CD4-positive, alpha-beta T cell (primary cell): ENCODE measurements at places on chromosomes 4 and X. TPM values are rescaled to one million over a fixed set of nuclear protein-coding genes. Genes with fewer than 3 reads are reported as not detected.

Gene GALNTL6
- total RNA-seq, result not detected

Gene SLC10A4
- total RNA-seq, result not detected

Gene CSAG1
- not detected for total RNA-seq

Gene PABPC1L2B
- not detected for total RNA-seq

Gene PAGE4
- not detected for total RNA-seq

Gene CCNB3
- 0.19 TPM for total RNA-seq

Gene ATP1B4
- not detected for total RNA-seq

Gene ARMCX2
- total RNA-seq, result 3.6 TPM

Gene FRMD7
- total RNA-seq, result not detected

Gene LDB2
- not detected for total RNA-seq

Gene FRG2
- not detected for total RNA-seq

- peak; percentile 51 for DNase-seq
- H3K36me3 ChIP-seq, result no peaks in the 10 kb centered on the region
- H3K4me1 ChIP-seq, result peaks cover 11% of the 10 kb centered on the region
- no peaks in the 10 kb centered on the region for H3K27me3 ChIP-seq
Measured at GRCh38 chr4:3442959-3443749, 1.4 kb downstream of the HGFAC start.

- no peaks in the 10 kb centered on the region for H3K36me3 ChIP-seq
- no peak overlapping the region for H3K27ac ChIP-seq
- no peak for DNase-seq
- H3K4me3 ChIP-seq, result no peak overlapping the region
Measured at GRCh38 chrX:47608130-47608810, 11.4 kb downstream of the SYN1 start.

DNA sequence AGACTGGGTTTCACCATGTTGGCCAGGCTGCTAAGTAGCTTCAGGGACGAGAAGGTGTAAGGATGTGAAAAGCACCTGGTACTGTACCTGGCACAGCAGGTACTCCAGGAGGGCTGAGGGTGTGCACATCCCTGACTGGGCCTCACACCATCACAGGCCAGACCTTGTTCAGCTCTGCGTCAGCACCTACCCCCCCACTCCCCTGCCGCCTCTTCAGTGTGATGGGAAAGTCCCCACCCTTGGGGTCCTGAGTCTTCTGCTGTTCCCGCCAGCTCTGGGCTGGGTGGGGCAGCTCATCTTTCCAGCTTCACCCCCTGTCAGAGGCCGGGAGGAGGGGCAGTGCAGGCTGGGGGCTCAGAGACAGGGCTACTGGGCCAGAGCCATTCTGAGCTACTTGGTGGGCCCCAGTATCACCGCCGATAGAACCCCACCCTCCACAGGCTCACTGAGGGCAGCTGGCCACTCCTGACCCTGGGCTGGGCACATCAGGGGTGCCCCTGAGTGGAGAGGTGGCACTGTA is 6.7 kb upstream of the SH3BP2 start:
- no peaks in the 10 kb centered on the region for H3K27me3 ChIP-seq
- peaks cover 54% of the 10 kb centered on the region for H3K4me1 ChIP-seq
- peak; percentile 54 for DNase-seq
- H3K27ac ChIP-seq, result peak overlapping the region; percentile 86
- H3K36me3 ChIP-seq, result no peaks in the 10 kb centered on the region

DNA sequence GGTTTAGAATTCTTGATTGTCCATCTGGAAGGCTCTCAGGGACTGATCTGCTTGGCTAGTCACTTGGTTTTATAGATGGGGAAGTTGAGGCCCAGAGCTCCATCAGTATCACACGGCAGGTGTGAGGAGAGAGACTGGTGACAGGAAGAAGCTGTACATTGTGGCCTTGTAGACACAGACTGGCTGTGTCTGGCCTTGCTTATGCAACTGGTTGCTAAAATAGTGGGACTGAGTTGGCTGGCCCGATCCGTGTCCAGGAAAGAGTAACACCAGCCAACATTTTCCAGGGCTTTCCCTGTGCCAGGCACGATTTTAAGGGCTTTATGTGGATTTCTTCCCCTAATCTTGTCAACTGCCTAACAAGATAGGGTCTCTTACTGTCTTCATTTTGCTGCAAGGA is 2.8 kb downstream of the TBC1D14 start:
- no peaks in the 10 kb centered on the region for H3K36me3 ChIP-seq
- H3K4me3 ChIP-seq, result no peak overlapping the region
- DNase-seq, result no peak
- no peaks in the 10 kb centered on the region for H3K27me3 ChIP-seq
- H3K27ac ChIP-seq, result no peak overlapping the region

DNA sequence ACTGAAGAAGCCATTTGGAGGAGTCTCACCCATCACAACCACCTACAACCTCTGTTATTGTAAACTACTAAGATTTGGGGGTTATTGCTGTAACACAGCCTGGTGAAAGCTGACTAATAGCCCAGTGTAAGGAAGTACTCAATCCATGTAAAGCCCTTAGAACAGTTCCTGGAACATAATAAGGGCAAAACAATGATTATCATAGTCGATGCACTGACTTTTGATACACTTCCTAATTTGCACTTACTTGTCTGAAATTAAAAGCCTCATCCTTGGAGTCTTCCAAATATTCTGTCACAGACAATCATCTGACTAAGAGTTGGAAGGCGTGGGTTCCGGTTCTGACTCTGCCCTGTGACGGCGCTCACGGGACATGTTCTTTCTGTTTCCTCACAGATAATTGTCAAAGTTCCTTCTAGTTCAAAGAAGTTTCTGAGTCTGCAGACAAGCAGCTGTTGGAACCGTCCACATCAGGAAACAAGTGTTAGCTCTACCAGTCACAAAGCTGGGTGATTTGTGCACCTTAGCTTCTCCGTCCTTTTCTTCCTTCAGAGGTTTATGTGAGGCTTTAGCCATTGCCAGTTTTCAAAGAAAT is 33.4 kb upstream of the RASGEF1B start:
- no peak overlapping the region for H3K4me3 ChIP-seq
- peak overlapping the region; percentile 47 for H3K27ac ChIP-seq
- peak; percentile 44 for DNase-seq
- H3K27me3 ChIP-seq, result no peaks in the 10 kb centered on the region
- peaks cover 30% of the 10 kb centered on the region for H3K4me1 ChIP-seq

- H3K36me3 ChIP-seq, result no peaks in the 10 kb centered on the region
- no peak for DNase-seq
- no peak overlapping the region for H3K27ac ChIP-seq
- H3K4me3 ChIP-seq, result no peak overlapping the region
- H3K27me3 ChIP-seq, result no peaks in the 10 kb centered on the region
- H3K4me1 ChIP-seq, result no peaks in the 10 kb centered on the region
Measured at GRCh38 chrX:56947699-56948098, 47.6 kb downstream of the SPIN3 start.

DNA sequence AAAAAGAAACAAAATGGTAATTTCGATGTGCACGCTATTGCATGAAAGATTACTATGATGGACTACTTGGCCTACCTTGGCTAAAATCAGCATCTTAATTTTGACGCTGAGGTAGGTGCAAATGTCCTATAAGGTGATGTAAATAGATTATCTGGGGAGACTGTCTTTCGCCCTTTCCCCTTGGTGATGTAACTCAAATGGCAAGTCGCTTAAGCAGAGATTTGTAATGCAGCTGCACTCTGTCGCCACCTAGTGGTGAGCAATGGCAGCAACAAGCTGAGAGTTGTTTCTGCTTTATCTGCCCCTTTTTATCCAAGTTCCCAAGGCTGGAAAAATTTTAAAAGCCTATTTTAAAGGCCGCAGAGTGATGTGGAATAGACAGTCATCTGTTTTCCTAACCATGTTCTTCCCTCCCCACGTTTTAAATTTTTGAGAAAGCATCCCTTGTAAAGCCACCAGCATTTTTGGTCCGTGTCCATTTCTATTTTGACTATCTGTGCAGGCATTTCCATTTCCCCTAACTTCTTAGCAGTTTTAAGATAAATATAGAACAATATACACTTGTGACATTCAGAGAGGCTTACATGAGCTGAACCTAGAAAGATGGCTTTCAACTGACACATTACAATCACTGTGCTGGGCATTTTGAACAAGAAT is 62.4 kb upstream of the PDLIM3 start:
- H3K27me3 ChIP-seq, result no peaks in the 10 kb centered on the region
- H3K27ac ChIP-seq, result no peak overlapping the region
- no peaks in the 10 kb centered on the region for H3K36me3 ChIP-seq
- no peaks in the 10 kb centered on the region for H3K4me1 ChIP-seq

DNA sequence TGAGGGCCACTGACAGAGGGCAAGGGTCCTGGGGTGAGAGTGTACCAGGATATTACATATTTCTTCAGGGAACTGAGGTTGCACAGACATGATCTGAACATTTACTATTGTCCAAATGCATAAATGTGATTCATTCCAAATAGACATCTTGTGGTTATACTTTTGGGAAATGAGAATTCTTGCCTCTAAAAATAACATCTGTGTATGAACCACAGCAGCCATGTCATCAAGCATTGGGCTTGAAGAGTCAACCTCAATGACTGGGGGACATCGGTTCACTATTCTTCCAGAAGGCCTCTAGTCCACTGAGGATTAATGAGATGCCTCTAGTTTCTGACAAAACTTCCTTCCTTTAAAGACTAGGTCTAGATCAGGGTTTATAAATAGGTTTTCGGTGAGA is 193.1 kb upstream of the GPC4 start:
- no peaks in the 10 kb centered on the region for H3K4me1 ChIP-seq
- no peaks in the 10 kb centered on the region for H3K36me3 ChIP-seq
- no peak overlapping the region for H3K27ac ChIP-seq

- H3K27me3 ChIP-seq, result no peaks in the 10 kb centered on the region
- H3K36me3 ChIP-seq, result no peaks in the 10 kb centered on the region
- no peak for DNase-seq
Measured at GRCh38 chrX:31572360-31572759, 500.5 kb upstream of the FTHL17 start.

GRCh38 chr4:41070516-41071281 is 143.6 kb downstream of the APBB2 start:
- H3K4me3 ChIP-seq, result no peak overlapping the region
- no peaks in the 10 kb centered on the region for H3K36me3 ChIP-seq
- no peak overlapping the region for H3K27ac ChIP-seq
- no peaks in the 10 kb centered on the region for H3K27me3 ChIP-seq

DNA sequence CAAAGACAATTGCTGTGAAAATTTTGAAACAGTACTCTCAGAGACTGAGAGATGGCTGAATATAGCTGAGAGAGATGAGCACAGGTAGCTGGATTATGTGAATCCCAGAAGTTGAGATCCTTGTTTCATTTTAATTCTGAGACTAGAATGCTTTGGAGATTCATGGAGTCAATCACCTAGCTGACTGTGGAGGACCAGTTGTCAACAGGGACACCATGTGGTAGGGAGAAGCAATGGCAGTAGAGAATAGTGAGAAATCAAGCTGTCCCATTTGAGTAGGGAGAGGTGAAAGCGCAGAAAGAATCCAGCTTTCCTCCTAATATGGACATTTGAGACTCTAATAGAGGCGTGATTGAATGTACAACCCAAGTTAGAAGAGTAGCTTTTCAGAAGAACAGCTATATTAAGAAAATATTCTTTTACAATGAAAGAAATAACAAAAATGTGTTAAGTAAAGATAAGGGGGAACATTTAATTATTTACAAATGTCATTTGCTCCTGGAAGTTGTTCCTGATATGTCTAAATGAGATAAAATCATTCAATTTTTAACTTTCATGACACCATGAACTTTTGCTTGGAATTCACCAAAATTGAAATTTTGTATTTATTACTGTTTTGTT is 30.3 kb upstream of the GLRB start:
- no peaks in the 10 kb centered on the region for H3K27me3 ChIP-seq
- H3K4me1 ChIP-seq, result no peaks in the 10 kb centered on the region
- H3K27ac ChIP-seq, result no peak overlapping the region
- H3K4me3 ChIP-seq, result no peak overlapping the region
- no peaks in the 10 kb centered on the region for H3K36me3 ChIP-seq
- no peak for DNase-seq

DNA sequence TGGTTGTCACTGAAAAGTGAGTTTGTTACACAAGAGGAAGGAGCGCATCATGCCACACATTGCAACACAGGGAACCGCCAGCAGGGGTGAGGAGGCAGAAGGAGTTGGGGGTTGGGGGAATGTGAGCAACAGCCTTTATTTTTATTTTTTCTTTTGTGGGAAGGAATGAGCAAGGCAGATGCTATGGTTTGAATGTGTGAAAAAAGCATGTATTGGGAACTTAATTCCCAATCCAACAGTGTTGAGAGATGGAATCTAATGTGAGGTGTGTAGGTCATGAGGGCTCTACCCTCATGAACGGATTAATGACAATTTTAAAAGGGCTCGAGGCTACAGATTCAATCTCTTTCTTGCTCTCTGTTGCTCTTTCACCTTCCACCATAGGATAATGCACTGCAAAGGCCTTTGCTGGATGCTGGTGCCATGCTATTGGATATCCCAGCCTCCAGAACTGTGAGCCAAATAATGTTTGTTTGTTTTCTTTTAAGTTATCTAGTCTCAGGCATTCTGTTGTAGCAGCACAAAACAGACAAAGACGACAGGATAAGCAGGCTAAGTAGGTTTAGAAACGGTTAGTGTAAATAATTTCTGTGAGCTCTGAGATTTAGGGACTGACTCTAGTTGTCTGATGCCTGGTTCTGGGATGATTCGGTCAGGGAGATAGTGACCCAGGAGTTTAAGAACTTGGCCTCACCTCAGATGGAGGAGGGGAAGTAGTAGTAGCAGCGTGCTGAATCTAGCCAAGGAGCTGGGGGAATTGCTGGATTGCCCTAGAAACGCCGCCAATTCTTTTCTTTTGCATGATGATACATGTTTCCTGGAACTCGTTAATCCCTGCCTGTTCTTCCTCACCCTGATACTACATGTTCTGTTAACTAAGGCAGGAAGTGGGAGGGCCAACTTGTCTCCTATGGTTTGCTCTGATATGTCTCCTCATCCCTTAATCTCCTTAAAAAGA is 156.6 kb upstream of the CTSO start:
- no peaks in the 10 kb centered on the region for H3K27me3 ChIP-seq
- DNase-seq, result no peak
- H3K4me3 ChIP-seq, result no peak overlapping the region
- no peaks in the 10 kb centered on the region for H3K4me1 ChIP-seq

DNA sequence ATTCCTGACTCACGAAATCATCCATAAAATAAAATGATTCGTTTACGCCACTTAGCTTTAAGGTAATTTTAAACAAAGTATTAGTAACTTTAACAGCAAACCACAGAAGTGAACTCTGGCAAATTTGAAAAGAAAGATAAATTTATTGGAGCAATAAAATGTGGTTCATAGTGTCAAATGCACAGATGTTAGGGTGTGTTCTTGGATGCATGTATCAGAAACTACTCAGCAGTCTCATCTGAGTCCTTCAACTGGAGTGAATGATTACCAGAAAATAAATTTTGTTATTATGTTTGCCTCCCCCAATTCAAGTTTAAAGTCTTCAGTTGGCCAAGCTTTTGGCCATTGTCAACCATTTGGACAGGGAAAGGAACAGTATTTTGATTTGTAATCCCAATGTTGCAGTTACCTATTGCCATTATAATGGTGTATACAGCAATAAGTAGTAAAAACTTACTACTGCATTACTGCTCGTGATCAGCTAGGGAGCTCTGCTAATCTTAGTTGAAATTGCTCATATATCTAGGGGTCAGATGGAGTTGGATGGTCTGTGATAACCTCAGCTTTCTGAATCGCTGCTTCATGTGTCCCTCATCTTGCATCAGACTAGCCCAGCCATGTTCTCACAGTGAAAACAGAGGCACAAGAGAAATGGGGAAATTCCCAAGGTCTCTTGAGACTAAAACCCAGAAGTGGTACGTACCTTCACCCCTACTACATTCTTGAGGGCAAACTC is 254.6 kb upstream of the KCNIP4 start:
- H3K27ac ChIP-seq, result no peak overlapping the region
- no peak overlapping the region for H3K4me3 ChIP-seq
- H3K27me3 ChIP-seq, result no peaks in the 10 kb centered on the region
- H3K4me1 ChIP-seq, result no peaks in the 10 kb centered on the region
- H3K36me3 ChIP-seq, result no peaks in the 10 kb centered on the region
- DNase-seq, result no peak

GRCh38 chr4:164207460-164207859 is 546.5 kb upstream of the SMIM31 start:
- no peak overlapping the region for H3K4me3 ChIP-seq
- no peaks in the 10 kb centered on the region for H3K36me3 ChIP-seq
- no peak for DNase-seq
- no peaks in the 10 kb centered on the region for H3K4me1 ChIP-seq
- no peaks in the 10 kb centered on the region for H3K27me3 ChIP-seq
